ENCODE measurements at places on chromosomes 6 and 20.

- no peak for DNase-seq
Measured at GRCh38 chr20:51461306-51461705, 81.2 kb downstream of the NFATC2 start.

DNA sequence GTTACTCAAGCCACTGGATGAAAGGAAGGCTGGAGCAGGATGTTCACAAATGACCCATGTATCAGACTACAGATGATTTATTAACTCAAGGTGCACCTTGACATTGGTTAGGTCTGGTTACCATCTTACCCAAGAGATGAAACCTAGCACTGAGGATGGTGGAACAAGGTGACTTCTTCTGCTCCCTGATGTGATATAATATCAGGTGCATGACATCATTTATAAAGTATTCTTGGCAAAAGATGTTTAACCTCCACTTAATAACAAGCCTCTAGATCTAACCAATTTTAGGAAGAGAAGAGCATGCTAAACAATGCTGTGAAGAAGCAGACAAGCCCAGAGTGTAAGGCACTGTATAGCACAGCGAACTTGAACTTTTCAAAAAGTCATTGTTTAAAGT lies 100.9 kb downstream of the FYN start:
- no peak for DNase-seq

- no peak for DNase-seq
Measured at GRCh38 chr20:20691477-20692235, 20.8 kb downstream of the RALGAPA2 start.

DNA sequence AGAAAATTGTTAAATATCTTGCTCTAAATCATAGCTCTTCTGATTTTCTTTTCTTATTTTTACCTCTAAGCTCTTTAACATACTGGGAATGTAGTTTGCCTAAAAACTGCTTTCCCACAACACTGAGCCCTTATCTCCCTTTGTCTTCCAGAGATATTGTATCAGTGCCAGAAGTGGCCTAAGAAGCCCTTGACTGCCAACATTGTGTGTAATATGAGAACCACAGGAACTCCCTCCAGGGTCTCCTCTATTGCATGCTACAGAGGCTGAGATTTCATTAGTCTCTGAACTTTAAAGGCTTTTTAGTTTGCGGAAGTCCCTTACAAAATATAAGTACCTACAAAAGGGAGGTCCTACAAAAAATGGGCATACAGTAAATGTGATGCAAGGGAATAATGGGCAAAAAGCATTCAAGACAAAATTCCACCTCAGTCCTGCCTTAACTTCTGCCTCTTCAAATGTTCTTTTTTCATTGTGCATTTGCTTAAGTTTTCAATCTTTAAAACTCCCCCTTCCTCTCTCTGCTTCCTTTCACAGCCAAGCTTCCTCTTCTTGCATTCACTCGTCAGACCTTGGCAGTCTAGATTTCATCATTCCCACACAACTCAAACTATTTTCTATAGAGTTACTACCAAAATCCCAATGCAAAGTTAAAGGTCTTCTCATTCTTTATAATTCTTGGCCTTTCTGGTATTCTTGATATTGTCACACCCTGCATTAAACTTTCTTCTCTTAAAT lies 76.5 kb downstream of the ADGRG6 start:
- no peak for DNase-seq

GRCh38 chr20:62409931-62410745 lies 3.1 kb upstream of the CABLES2 start:
- no peak for DNase-seq

DNA sequence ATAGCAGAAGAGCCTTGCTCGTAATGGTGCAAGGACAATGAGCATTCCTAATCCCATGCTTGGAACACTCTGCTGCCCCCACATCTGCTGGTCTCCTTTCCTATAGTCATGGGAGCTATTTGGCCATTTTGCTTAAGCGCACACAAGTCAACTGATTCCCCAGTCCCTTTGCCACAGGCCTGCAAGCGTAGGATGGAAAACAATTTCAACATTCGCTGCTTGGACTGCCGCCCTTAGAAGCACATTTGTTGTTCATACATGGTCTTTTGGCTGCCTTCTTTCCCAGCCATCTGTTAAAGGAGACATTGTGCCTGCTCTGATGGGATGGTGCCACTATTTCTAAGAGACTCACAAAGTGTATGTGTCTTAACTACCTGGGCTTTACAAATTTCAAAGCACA lies 96.9 kb downstream of the RFX6 start:
- DNase-seq = no peak

DNA sequence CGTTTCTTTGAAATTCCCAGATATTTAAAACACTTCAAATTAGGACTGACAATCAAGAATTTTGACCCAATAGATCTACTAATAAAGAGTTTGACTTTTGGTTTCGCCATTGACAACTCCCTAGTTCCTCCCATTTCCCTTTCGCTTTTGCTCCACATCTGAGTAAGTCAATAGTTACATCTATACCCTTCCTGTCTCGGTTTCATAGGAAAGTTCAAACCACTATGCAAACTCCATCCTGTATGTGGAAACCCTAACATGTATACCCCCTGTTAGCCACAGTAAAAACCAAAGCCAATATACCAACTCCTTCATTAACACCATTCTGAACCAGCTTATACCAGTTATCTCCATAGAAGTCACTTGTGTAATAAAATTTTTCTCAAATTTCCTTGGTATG lies 311.1 kb downstream of the MMUT start:
- DNase-seq = no peak

DNA sequence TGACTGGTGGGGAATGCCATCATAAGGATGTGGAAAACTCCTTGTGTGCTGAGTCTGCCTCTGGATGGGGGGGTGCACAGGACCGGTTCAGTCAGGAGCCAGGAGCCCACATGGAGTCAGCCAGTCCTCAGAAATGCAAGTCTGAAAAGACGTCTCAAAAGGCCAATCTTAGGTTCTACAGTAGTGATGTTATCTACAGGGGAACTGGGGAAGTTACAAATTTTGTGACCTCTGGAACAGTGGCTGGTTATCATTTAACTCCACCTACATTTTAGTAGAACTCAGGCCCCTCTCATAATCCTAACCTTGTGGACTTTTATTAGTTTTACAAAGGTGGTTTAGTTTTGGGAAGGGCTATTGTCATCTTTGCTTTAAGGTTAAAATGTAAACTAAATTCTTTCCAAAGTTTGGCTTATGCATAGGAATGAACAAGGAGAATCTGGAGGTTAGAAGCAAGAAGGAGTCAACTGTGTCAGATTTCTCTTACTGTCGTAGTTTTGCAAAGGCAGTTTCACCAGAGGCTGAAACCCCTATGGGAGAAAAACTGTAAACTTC lies 13.7 kb upstream of the TBC1D22B start:
- no peak for DNase-seq

- no peak for DNase-seq
Measured at GRCh38 chr6:136077834-136078576, 172.1 kb downstream of the MTFR2 start.

DNA sequence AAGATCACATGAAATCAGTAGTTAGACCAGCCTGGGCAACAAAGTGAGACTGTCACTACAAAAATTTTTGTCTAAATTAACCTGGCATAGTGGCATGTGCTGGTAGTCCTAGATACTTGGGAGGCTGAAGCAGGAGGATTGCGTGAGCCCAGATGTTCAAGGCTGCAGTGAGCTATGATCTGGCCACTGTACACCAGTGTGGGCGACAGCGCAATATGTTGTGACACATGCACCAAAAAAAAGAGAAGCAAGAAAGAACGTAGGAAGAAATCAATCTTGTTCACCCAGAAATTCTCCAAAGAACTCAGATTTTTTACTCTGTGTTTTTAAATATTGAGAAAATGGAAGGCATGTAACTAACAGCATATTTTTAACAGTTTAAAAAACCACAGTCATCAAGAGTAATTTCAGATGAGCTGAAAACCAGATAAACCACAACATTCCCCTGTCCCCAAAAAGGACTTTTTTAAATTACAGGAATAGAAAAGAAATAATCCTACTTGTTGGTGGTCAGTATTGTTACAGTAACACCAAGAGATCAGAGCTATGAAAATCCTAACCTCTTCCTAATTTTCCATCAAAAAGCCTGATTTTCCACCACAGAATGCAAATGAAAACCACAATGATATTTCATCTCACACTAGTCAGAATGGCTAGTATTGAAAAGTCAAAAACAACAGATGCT lies 240.2 kb downstream of the KHDC1L start:
- DNase-seq = no peak

- no peak for DNase-seq
Measured at GRCh38 chr6:50742161-50742560, 28.8 kb downstream of the TFAP2D start.

DNA sequence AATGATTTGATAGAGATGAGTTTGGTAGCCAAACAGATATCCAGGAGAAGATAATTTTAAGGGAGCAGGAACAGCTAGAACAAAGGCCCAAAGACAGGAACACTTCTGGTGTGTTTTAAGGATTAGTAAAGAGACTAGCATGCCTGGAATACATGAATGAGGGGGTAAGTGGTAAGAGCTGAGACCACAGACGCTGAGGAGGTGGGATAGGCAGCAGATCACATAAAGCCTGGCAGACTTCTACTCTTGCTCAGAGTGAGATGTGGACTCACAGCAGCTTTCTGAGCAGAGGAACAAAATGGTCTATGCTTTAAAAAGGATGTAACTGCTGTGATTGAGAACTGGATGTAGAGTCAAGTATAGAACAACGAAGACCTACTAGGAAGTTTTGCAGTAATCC lies 100.1 kb downstream of the EPHA7 start:
- DNase-seq = no peak

GRCh38 chr20:52295556-52295955 lies 104.0 kb upstream of the ZFP64 start:
- DNase-seq = no peak

DNA sequence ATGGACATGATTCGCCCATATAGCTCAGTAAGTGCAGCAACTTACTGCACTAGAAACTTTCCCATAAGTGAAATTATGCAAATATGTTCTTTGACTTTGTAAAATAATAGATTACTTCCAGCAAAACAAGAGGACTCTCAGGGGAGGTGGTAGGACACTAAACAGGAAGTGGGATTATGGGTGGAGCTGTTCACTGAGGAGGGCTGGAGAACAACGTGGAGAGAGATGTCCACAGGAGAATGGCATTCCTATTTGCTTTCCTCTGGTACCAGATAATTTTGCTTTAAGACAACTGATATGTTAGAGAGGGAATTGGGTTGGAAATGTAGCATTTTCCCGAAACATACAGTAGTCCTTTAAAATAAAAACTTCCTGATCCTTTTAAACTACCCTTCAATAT lies 3.7 kb downstream of the TPD52L1 start:
- no peak for DNase-seq

DNA sequence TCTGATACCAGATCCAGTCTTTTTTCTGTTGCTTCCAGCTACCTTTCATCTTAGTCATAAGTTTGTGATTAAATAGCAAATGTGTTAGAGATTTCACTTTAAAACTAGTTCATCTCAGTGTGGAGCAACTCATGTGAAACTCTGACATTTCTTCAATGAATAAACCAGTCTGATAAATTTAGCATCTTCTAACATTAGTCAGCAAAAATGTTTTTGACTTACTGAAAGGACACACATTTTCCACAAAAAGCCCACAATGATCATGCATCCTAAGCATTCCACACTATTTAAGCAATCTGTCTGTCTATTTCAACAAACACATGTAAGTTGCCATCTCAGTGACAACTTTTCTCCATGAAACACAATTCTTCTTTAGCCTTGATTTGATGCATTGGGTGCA lies 222.2 kb upstream of the SLC35B3 start:
- no peak for DNase-seq

- no peak for DNase-seq
Measured at GRCh38 chr6:16149305-16149704, 20.4 kb downstream of the MYLIP start.

All from thoracic aorta (tissue), 2 donors.